ENCODE measurements at places on chromosomes 1 and 21.

DNA sequence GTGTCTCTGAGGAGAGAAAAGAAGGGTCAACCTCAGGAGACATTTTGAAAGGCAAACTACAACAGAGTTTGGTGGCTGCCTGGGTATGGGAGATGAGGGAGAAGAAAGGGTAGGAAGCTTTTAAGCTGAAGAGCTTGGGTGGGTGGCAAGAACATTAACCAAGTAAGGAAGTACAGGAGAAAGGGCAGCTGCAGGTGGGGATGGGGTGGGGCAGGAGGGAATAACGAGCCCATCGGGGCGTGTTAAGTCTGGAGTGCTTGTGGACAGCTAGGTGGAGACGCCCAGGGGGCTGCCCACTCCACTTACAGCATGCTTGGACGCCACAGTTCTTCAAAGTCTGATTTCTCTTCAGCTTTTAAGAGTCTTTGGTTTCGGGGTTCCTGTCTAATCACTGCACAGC is 42.8 kb downstream of the TTC13 start:
- no peak for DNase-seq

DNA sequence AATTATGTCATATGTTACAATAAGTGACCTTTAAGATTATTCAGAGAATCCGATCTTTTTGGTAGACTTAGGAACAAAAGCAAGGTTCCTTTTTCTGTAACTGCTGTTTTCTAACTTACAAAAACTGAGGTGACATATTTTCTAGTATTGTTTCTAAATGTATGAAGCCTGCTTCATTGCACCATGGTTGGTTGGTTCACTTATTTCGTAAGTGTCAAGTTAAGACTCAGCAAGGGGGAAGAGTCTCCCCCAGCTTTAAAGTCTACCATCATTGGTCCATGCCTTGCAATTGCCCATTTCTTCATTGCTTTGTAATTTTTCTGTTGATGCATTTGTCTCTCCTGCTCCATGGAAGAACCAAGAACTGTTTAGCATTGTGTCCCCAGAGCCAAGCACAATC is 136.9 kb downstream of the DISC1 start:
- DNase-seq, result no peak

GRCh38 chr1:67228791-67229190 is 62.5 kb downstream of the IL23R start:
- no peak for DNase-seq

- DNase-seq, result no peak
These were observed 543 bp downstream of the TMEM9 start for GRCh38 chr1:201153474-201154388.

GRCh38 chr1:10897981-10898728 is 101.7 kb upstream of the CASZ1 start:
- DNase-seq, result no peak

DNA sequence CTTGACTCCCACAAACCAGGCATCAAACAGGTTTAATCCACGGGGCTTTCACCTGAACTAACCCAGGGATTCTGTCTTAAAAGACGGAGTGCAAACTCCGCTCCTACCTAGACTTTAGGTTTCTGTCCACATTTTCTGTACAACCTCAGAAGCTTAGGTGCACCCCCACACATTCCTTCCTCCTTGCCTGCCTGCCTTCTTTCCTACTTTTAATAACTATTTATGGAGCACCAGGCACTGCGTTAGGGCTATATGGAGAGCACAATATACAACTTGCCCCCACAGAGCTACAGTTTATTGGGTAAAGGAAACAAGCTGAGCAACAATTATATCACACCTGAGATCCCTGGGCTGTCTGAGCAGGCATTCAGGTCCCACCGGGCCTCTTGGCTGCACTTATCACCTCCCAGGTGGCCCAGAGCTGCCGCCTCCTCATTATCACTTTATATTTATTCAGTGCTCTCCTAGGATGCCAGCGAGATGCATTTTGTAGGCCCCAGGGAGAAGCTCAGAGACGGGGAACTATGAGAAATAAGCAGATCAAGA is 64.1 kb downstream of the DNTTIP2 start:
- DNase-seq, result no peak

GRCh38 chr21:43846430-43846829 is 18.6 kb upstream of the AGPAT3 start:
- DNase-seq, result no peak

- DNase-seq, result no peak
These were observed 482.9 kb downstream of the PTBP2 start for GRCh38 chr1:97204468-97204867.

- no peak for DNase-seq
These were observed 36.9 kb upstream of the EDEM3 start for GRCh38 chr1:184791550-184791900.

- no peak for DNase-seq
These were observed 74.6 kb downstream of the TENT5C start for GRCh38 chr1:117680316-117681002.

GRCh38 chr1:181149326-181150125 is 61.0 kb downstream of the IER5 start:
- peak; percentile 51 for DNase-seq

DNA sequence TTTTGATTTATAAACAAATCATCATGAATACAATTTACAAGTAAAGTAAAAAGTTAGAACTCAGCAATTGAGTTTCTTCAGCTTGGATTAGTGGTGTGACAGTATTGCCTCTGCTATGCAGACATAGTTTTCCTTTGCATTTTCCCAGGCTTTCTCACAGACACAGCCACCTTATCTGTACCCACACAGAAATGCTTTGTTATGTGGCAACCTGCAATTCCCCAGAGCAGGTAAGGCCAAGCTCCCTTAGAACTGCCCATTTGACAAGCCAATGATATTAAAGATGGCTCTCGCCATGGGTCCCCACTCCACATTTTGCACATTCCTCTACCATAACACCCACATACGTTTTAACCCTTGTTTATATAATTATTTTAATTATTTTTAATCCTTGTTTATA is 14.2 kb downstream of the FMO5 start:
- DNase-seq, result no peak

DNA sequence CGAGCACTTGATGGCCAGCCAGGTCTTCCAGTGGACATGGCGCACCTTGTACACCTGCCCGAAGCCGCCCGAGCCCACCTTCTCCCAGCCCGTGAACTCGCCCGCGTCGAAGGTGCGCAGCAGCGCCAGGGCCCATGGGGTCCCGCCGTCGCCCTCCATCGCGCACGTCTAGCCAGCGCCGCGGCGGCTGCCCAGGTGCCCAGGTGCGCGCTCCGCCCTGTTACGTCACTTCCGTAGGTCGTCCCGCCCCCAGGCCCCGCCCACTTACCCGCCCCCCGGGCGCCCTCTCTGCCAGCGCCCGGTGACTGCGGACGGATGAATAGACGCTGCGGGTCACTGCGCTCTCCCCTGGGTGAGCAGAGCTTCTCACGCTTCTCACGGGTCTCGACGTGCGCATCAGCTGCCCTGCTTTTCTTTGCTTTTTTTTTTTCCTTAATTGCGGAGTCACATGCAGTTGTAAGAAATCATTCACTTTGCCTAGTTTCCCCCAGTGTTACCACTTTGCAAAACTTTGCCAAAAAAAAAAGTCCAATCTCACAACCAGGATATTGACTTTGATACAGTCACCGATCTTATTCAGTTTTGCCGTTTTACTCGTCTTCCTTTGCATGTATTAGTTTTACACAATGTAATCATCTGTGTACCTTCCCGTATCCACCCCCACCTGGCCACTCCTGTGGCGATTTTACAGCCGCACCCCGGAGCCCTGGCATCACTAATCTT is at the start of gene RIPK4:
Gene RIPK4, minus strand, starts transcription at position 170 of the 723 bp plus-strand sequence. Its CDS starts 11 bp downstream, at position 159.
- peak; percentile 68 for DNase-seq

DNA sequence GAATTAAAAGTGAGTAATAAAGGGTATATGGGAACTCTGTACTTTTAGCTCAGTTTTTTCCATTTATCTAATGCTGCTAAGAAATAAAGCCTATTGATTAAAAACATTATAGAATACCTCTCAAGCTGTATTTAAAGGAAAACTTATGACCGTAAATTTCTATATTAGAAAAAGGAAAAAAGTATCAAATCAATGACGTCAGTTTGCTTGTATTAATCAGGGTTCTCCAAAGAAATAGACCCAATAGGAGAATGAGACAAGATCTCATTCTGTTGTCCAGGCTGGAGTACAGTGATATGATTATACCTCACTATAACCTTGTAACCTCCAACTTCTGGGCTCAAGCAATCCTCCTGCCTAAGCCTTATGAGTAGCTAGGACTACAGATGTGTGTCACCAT is 15.4 kb upstream of the LRIF1 start:
- no peak for DNase-seq

GRCh38 chr1:75529488-75529887 is 81.4 kb downstream of the SLC44A5 start:
- DNase-seq, result no peak

- DNase-seq, result no peak
These were observed 275.5 kb upstream of the FMN2 start for GRCh38 chr1:239816081-239816782.

GRCh38 chr1:66388913-66389312 is 145.0 kb upstream of the SGIP1 start:
- no peak for DNase-seq

GRCh38 chr1:225943582-225943981 is 2.6 kb upstream of the LEFTY2 start:
- DNase-seq, result no peak

- DNase-seq, result no peak
These were observed 472.4 kb upstream of the PRMT6 start for GRCh38 chr1:106584107-106584506.

GRCh38 chr1:51061231-51061918 is 40.7 kb upstream of the C1orf185 start:
- no peak for DNase-seq

DNA sequence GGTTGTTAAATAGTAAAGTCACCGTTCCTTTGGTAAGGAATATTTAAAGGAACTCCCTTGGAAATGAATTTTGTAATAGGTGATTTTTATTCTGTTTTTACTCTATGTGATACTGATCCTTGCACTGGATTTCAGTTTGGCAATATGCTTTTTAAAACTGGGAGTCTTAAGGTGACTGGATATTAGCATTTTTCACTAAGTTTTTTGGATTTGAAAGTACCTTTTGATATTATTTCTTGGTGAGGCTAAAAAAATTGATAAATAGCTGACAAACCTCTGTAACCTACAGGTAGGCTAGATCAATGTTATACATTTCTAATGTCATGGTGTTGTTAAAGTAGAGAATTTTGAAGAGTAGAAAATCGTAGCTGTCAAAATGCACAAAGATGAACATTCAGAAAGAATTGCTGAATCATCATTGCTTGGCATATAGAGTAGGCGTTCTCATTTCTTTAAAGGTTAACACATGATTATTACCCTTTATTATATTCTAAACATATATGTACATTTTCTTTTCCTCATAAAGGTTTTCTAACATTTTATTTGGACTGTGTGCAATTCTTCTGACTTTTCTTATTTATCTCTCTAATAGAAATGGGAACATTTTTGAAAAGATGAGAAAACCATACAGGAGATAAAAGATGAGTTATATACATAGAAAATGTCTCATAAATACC is 1.5 kb upstream of the DNAJB4 start:
- no peak for DNase-seq

DNA sequence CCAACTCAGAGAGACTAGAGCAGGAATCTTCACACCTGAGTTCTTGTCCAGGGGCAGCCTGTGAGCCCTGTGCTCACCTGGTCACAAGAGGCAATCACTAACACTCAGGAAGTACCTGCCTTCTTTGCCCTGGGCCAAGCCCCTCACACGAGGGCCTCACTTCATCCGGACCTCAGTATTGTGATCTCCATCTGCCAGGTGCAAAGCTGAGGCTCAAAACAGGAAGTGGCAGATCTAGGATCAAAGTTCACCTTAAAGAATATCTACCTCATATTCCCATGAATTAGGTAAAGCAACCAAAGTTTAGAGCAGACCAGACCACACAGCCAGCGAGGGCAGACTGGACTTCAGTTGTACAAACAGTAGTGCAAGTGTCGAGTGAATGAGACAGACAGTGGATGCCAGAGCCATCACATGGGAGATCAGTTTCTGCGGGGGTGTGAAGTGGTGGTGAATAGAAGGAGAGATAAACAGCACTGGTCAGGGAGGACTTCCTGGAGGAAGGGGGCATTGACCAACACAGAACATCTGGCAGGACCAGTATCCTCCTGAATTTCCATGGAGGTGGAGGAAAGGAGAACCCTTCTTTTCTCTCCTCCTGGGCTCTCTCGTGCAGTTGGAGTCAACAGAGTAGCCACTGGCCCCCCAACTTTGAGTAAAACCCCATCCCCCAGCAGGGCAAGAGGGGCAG is 116.6 kb upstream of the ZBTB40 start:
- DNase-seq, result no peak

DNA sequence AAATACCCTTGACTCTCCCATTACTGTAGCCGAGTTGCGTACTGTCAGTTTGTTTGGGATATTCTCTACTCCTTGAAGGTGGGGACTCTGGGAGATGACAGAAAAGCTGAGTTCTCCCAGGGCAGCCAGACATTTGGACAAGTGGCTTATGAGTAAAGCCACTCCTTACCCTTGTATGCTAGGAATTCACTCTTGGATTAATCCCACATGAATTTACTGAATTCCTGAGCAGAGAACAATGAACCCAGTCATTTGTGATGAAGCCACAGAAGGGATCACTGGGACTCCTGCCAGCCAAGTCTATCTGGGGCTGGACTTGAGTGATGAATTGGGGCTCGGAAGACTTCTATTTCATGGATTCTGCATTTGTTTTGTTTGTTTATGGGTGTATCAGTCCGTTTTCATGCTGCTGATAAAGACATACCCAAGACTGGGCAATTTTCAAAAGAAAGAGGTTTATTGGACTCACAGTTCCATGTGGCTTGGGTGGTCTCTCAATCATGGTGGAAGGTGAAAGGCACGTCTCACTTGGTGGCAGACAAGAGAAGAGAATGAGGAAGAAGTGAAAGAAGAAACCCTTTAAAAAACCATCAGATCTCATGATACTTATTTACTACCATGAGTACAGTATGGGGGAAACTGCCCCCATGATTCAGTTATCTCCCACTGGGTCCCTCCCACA is 25.1 kb downstream of the C1orf116 start:
- no peak for DNase-seq

DNA sequence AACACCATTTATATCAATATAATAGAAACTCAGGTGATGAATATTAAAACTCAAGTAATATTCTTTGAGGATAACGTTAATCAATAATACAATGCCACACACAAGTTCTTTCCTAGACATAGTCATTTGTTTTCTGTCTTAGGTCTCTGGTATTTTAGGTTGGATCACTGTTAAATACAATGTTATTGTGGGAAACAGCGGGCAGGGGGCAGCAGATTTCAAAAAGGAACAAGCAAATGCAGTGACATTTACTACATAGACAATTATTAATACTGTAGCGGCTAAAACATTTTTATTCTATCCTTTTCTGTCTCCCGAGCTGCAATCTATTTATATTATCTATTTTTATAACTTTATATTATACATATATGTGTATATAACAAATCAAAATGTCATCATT is 186.4 kb upstream of the ZNHIT6 start:
- DNase-seq, result no peak

- no peak for DNase-seq
These were observed 69.8 kb downstream of the MPZL1 start for GRCh38 chr1:167791281-167792187.

- no peak for DNase-seq
These were observed 204.2 kb downstream of the CAMTA1 start for GRCh38 chr1:6989212-6990159.

GRCh38 chr1:156717351-156717750 is 10.9 kb upstream of the METTL25B start:
- no peak for DNase-seq

Measured in stimulated activated CD4-positive, alpha-beta T cell treated with anti-CD3 and anti-CD28 coated beads, Interleukin-4, amount 100 ng/mL, for 1 hour (primary cell).